ENCODE measurements at places on chromosomes 12 and 14. TPM values are rescaled to one million over a fixed set of nuclear protein-coding genes. Genes with fewer than 3 reads are reported as not detected.

- peak; percentile 19 for ATAC-seq
These were observed 523 bp downstream of the WSB2 start for GRCh38 chr12:118060301-118061010.

The LTB4R gene
- total RNA-seq, result 94.9 TPM

The GCH1 gene
- total RNA-seq, result 8.9 TPM

- no peak for ATAC-seq
These were observed 18.6 kb downstream of the LGMN start for GRCh38 chr14:92729634-92730358.

DNA sequence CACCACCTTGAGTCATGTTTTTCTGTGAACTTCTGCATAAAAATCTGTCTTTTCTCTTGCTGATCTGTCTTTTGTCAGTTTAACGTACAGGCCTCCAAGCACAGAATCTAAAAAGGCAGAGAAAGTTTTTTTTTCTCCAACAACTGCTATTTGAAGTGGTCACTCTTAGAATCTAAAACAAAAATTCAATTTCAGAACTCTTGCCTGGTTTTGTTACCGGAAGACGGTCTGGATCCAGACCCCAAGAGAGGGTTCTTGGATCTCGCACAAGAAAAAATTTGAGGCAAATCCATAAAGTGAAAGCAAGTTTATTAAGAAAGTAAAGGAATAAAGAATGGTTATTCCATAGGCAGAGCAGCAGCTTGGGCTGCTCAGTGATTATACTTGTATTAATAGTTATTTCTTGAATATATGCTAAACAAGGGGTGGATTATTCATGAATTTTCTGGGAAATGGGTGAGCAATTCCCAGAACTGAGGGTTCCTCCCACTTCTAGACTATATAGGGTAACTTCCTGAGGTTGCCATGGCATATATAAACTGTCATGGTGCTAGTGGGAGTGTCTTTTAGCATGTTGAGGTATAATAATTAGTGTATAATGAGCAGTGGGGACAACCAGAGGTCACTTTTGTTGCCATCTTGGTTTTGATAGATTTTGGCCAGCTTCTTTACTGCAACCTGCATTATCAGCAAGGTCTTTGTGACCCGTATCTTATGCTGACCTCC lies 150.0 kb upstream of the PLEKHA5 start:
- no peak for ATAC-seq

The CLEC4E gene
- not detected for total RNA-seq

DNA sequence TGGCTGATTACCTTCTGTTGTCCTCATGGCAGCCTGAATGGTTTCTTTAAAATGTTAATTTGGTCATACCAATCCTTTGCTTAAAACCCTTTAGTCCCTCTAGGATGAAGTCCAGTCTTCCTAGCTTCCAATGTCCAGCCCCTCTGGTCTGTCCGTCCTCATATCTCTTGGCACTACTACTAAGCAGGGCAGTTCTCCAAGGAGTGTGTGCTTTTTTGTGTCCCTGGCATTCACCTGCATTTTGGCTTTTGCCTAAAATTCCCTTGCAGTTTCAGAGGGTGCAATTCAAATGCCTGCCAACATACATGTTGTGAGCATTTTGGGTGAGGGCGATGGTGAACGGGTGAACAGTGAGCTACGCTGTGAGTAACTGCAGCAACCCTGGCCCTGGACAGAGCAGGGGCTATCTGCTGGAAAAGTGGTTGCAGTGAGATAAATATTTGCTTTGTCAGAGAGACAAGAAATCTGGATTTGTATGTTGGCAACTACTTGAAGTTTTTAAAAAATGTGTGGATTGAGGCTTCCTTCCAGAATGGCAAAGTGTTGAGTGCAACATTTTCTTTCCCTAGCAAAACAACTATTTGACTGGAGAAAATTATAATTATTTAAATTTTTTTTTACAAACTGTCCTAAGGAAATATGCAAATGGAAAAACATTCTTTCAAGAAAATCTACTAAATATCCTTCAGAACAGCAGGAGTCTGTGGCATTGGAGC lies 14.6 kb downstream of the GALNT8 start:
- no peak for ATAC-seq

- ATAC-seq, result no peak
These were observed 135.0 kb upstream of the AMIGO2 start for GRCh38 chr12:47214771-47215170.

GRCh38 chr12:105444653-105445102 lies 114.2 kb downstream of the C12orf75 start:
- no peak for ATAC-seq

GRCh38 chr14:36663404-36664321 lies 2.0 kb downstream of the PAX9 start:
- no peak for ATAC-seq

DNA sequence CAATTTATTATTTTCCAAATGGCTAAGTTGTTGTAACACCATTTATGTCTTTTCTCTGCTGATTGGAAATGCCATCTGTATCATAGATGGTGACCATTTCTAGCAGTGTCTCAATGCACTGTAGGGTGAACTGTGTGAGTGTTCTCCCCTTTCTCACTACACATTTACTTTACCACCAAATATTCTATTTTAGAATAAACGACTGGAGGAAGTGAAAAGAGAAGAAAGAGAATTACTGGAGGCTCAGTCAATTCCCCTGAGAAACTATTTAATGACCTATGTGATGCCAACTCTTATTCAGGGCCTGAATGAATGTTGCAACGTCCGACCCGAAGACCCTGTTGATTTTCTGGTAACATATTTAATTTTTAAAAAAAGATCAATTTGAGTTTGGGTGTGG lies 15.5 kb upstream of the PAPOLA start:
- no peak for ATAC-seq

The DENND5B gene
- 0.60 TPM for total RNA-seq

The SAMD15 gene
- 0.88 TPM for total RNA-seq

GRCh38 chr12:64044191-64044590 lies 177.9 kb downstream of the KICS2 start:
- no peak for ATAC-seq

- peak; percentile 8 for ATAC-seq
These were observed 91.1 kb downstream of the IRF2BPL start for GRCh38 chr14:76937181-76938091.

- no peak for ATAC-seq
These were observed 33.7 kb downstream of the FOS start for GRCh38 chr14:75312341-75312740.

DNA sequence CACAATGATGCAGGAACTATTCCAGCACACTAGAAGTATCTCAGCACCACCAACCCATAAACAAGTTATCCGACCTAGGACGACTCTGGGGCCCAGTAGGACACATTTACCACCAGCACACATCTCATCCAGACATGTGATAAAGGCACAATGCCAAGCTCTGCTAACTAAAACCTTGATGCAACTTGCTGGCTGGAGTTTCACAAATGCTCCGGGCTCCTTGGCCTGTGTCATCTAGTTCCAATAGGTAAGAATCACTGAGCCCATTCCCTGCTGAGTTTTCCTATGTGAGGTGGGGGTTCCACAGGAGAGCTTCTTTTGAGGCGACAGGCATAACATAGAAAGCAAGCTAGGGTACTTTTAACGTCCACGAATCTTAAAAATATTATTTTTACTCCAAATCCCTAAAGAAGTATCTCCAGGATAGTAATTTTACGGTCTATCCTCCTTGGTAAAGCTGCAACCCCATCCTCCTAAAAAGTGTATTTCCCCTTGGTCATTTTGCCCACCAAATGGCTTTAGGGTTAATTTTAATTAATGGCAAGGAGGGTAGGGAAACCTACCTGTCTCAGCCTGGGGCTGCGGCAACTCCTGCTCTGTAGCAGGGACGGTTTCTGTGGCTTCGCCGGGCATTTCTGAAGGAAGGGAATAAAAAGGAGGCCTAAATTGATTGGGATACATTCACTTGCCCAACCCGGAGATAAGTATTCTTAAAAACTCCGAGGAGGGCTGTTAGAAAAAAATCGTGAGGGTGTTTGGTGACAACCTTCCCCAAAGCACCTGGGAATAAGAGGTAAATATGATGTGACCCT lies 1.0 kb downstream of the NACA start:
- peak; percentile 32 for ATAC-seq

- no peak for ATAC-seq
These were observed 224.2 kb downstream of the KCNC2 start for GRCh38 chr12:74985293-74985985.

- no peak for ATAC-seq
These were observed 34.2 kb upstream of the TRIM9 start for GRCh38 chr14:51129130-51129529.

DNA sequence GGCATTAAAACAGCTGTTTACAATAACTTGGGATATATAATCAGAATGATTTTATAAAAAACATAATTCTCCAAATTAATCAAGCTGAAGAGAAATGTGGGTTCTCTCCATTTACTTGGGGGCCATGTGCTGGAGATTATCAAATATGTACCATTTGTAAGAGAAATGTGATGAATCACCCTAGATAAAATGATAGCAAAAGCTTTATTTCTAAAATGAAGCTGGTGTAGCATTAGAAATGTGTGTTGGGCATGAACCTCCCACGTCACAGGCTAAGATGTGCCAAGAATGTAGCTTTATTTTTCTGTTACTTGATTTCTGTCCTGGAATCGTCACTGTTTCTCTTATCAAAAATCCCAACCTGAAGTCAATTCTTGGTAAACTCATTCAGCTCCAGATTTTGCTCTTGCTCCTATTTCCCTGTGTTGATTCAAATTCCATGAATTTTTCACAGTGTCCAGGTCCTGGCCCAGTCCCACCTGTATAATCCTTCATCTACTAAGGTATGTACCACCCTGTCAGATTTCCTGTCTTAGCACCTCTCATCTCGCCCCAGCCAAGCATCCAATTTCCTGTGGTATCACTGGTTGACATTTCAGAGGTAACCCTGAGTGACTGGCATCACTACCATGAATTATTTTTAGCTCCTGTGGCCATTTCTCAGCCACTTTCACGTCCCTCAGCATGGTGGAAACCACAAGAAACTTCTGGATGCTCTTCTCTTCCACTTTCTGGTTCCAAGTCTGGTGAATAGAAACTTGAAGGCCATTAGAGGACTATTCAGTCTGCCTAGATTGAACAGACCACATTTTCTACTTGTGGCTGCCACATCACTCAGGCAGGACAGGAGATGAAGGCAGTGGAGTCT lies 103.6 kb upstream of the FLRT2 start:
- no peak for ATAC-seq

The STRN3 gene
- total RNA-seq, result 24.5 TPM

The SIX4 gene
- 0.20 TPM for total RNA-seq

DNA sequence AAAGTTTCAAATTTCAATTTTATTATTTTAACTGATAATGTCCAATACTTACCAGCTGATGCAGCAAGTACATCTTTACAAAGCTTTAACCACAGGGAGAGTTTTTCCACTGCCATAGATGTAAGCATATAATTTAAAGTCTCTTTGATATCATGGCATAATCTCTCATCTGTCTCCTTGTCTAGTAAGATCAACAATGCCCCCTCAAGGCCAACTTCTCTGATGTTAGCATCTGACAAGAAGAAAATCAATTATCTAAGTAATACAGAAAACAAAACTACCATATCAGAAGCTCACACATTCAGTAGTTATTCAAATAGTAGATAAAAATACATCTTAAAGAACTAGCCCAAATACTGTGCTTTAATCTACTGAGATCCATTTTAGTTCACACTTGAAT lies 94.2 kb downstream of the HEATR5A start:
- no peak for ATAC-seq

The ATP5F1B gene
- 674 TPM for total RNA-seq

DNA sequence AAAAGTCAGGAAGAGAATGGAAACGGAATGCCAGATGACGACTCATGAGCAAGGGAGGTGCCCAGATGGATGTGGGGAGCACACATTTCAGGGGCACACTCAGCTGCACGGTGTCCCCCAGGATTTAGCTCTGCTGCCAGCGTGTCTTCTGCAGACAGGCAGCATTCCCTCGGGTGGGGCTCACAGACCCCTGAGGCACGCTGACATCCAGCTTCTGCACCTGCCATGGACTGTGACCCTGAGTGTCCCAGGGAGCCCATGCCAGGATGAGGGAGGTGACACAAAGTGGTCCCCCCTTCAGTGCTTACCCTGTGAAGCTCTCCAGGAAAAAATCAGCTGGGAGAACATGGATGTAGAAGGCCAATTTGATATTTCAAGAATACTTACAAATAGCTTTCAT lies 84.2 kb downstream of the PIWIL1 start:
- no peak for ATAC-seq

The ST8SIA1 gene
- total RNA-seq, result 1.5 TPM

- ATAC-seq, result no peak
These were observed 150.0 kb upstream of the FRMD6 start for GRCh38 chr14:51501746-51502145.

- peak; percentile 81 for ATAC-seq
These were observed at the start of gene TMCC3 for GRCh38 chr12:94650143-94651056. TMCC3 (minus strand) TSS chr12:94650557; CDS start chr12:94650430, 127 bp downstream.

GRCh38 chr12:118514297-118514696 lies 137.9 kb downstream of the SUDS3 start:
- ATAC-seq, result no peak

GRCh38 chr12:76560086-76560491 lies 518 bp upstream of the OSBPL8 start:
- no peak for ATAC-seq

DNA sequence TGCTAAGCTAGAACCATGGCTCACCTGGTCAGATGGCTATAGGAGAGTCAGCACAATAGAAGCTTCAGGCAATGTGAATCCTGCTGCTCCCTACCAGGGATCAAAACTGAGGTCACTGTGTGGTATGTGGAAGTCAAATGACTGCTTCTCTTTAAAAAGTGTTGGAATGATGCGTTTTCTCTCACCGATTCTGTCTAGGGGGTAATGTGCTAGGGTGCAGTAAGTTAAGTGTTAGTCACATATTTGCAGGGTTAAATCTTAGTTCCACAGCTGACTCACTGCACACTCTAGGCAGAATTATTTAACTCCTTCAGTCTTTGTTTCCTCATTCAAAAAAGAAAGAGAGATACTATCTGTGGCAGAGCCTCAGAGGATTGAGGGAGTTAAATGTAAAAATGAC lies 696.6 kb downstream of the DIO2 start:
- ATAC-seq, result no peak

DNA sequence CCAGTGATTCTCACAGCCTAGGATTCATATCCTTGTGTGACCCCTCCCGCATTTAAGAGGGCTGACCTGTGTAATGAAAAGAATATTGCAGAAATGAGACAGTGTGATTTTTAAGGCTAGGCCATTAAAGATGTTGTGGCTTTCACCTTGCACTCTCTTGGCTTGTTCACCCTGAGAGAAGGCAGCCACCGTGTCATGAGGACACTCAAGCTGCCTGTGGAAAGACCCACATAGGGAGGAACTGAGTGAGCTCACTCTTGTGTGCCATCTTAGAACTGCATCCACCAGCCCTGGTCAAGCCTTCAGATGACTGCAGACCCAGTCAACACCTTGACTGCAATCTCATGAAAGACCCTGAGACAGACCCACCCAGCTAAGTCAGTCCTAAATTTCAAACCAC lies 46.3 kb upstream of the TMPO start:
- ATAC-seq, result no peak

All from esophagus mucosa (tissue), 1 donor.